ENCODE measurements at places on chromosomes 7 and 10.

- DNase-seq, result no peak
Observed at GRCh38 chr7:103685646-103686045, 239.6 kb upstream of the SLC26A5 start.

- no peak for DNase-seq
Observed at GRCh38 chr7:12028508-12028907, 182.6 kb upstream of the TMEM106B start.

GRCh38 chr7:97096661-97097060 lies 20.8 kb upstream of the SDHAF3 start:
- no peak for DNase-seq

GRCh38 chr10:22635650-22636049 lies 78.7 kb downstream of the PIP4K2A start:
- DNase-seq, result no peak

GRCh38 chr10:1114315-1114714 lies 58.1 kb downstream of the WDR37 start:
- no peak for DNase-seq

DNA sequence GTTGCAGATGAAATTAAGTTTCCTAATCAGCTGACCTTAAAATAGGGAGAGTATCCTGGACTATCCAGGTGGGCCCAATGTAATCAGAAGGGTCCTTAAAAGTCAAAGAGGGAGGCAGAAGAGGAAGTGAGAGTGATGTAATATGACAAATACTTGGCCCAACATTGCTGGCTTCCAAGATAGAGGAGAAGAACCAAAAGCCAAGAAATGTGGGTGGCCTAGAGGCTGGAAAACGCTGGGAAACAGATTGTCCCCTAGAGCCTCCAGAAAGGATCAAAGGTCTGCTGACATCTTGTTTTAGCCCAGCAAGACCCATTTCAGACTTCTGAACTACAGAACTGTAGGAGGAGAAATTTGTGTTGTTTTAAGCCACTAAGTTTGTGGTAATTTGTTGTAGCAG lies 79.7 kb upstream of the NOBOX start:
- DNase-seq, result no peak
